ENCODE measurements at places on chromosomes 7 and 10.
A peak's percentile ranks its signal among the peaks of the same experiment; 100 is the strongest.

DNA sequence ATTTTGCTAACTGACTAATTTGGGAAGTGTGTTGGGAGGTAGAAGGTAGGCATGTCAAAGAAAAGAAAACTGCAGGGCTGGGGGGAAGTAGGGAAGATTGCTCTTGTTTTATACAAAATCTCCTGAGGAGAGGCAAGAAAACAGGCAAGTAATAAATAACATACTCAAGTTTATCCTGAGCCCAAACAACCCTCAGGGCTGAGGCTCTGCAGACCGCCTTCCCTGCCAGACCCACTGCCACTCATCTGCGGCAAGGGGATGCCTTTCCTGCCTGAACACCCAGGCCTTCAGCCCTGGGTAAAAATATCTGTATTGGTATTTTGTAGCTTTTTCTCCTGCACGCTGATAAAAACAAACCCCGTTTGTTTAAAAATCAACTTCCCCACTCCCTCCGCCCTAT is 399.8 kb upstream of the NFE2L3 start:
- DNase-seq, result no peak

GRCh38 chr7:22681312-22681711 is 45.7 kb upstream of the IL6 start:
- DNase-seq, result no peak

- no peak for DNase-seq
These were observed 61.0 kb upstream of the EFCAB10 start for GRCh38 chr7:105642264-105642663.

- no peak for DNase-seq
These were observed 12.0 kb downstream of the JCAD start for GRCh38 chr10:30047430-30047829.

DNA sequence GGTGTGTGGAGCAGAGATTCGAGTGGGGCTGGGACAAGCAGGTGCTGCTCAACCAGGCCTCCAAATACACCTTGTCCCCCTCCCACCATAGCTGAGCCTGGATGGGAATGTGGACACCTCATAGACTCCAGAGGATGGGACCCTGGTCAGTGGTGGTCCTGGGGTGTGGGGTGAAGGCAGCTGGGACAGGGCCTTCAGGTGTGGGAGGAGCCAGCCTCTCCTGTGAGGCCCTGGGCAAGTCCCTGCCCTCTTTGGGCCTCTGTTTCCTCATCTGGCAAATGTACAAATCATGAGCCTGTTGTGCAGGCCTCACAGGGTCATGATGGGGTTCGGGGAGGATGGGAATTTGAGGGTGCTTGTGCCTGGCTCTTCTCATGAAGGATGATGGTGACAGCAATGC is 362.9 kb upstream of the NUPR2 start:
- DNase-seq, result no peak

- no peak for DNase-seq
These were observed 389.4 kb upstream of the AUTS2 start for GRCh38 chr7:69208848-69209247.

DNA sequence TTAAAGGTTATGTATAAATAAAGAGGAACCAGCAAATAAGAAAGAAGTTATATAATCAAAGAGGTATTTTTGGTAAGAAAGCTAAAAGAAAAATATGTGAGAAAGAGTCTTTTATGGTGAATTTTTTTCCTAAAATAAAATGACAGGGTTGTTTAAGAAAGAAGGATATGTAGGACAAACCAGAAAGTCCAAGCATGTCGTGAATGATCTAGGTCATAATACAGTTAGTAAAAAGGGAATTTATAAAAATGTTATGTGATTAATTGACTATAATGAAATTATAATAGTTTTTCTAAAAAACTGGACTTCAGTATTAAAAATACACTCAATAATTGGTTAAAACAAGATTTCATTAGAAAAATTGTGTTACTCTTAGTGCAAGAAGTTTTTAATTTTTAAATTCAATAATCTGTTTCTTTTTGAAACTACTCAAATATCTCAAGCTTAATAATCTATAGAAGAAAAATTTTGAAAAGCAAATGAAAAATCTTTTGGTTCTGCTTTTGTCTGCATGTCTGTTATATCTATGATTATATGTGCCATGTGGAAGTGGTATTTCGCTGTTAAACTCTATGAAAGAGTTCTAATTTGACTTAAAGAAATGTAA is 23.3 kb downstream of the AVL9 start:
- DNase-seq, result peak; percentile 51

DNA sequence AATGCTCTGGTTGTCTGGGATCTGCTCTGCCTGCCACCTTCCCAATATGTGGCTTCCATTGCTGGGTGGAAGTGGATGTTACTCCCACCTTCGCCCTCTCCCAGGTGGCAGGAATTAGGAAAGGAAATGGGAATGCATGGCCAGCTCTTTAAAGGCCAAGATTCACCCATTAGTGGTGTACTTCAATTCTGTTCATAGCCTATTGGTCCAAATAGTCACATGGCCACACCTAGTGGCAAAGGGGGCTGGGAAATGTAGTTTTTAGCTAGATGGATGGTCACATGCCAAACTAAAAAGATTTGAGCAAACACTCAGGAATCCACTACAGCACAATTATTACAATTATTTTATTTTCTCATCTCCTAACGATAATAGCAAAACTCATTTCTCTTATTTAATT is 135.1 kb downstream of the NPY start:
- DNase-seq, result no peak

DNA sequence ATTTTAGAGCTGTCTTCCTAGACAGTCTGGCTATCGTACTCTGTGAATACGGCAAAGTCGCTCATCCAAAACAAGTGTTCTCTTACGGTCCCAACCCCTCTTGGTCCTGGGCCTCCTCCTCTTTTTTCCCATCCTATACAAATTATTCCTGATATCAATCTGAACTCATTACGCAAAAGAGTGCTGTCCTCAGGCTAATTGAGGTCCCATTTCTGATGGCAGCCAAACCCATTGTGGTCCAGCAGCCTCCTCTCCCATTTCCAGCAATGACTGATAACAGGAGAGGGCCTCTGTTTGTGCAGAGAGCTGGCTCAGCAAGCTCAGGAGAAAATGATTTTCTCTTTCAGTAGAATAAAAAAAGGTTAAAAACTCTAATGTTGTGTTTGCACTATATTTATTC is 203.4 kb upstream of the GHITM start:
- DNase-seq, result no peak

GRCh38 chr7:98054585-98054984 is 52.1 kb upstream of the LMTK2 start:
- DNase-seq, result no peak

GRCh38 chr7:24967696-24968095 is 12.3 kb downstream of the OSBPL3 start:
- DNase-seq, result no peak

GRCh38 chr7:88184848-88185304 is 35.0 kb downstream of the SRI start:
- DNase-seq, result no peak

GRCh38 chr7:87345962-87346371 is 503 bp downstream of the CROT start:
- no peak for DNase-seq

GRCh38 chr10:36114913-36115312 is 472.8 kb upstream of the FZD8 start:
- DNase-seq, result no peak

DNA sequence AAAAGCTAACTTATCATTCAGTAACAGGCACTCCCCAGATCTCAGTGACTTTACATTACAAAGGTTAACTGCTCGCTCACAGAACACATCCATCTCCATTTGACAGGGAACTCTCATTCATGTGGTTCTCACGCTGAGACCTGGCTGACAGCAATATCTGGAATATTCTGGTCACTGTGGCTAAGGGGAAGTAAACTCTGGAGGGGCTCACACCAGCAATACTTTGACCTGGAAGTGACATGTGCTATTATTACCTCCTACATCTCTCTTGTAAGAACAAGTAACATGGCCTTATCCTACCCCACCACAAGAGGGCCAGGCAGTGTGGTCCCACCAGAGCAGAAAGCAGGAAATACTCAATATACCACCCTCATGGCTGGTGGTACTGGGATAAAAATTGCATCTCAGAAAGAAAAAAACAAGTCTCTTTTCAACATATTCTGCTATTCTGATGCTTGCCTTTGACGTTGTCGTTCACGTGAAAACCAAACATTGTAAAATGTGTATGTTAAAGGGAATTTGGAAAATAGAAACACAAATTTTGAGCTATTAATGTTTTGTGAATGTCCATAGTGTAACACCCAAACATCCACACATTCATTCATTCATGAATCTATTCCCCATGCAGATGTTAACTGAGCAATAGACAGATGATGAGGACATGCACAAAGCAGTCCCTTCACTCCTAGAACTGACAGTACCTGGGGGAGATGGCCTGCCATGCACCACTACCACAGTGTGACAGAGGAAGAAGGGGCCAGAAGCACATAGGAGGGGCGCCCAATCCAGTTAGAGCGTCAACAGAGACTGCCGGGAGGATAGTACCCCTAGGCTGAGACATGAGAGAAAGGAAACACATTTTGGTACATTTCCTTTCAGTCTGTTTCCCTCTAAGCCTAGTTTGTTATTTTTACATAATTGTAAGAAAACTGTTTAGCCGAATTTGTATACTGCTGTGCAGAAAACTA is 166.0 kb upstream of the SP4 start:
- DNase-seq, result peak; percentile 31

GRCh38 chr7:10793995-10794775 is 179.5 kb upstream of the PHF14 start:
- DNase-seq, result no peak

DNA sequence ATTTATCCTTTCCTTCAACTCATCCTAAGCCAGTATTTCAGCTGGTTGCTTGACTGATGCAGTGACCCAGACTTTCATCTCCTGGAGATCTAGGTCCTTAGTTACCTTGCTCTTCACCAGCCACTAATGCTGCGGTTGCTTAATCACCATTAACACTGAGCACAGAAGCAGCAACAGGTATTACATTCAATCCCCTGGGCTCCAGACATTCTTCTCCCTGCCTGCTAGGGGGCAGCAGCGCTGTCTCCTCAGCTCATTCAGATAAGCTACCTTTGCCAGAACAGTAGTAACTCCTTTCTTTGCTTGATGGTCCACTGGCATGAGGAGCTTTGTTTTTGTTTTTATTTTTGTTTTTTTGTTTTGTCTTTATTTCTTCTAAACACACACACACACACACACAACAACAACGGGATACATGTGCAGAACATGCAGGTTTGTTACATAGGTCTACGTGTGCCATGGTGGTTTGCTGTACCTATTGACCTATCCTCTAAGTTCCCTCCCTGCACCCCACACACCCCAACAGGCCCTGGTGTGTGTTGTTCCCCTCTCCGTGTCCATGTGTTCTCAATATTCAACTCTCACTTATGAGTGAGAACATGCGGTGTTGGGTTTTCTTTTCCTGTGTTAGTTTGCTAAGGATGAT is 1043.2 kb upstream of the C7orf33 start:
- no peak for DNase-seq

DNA sequence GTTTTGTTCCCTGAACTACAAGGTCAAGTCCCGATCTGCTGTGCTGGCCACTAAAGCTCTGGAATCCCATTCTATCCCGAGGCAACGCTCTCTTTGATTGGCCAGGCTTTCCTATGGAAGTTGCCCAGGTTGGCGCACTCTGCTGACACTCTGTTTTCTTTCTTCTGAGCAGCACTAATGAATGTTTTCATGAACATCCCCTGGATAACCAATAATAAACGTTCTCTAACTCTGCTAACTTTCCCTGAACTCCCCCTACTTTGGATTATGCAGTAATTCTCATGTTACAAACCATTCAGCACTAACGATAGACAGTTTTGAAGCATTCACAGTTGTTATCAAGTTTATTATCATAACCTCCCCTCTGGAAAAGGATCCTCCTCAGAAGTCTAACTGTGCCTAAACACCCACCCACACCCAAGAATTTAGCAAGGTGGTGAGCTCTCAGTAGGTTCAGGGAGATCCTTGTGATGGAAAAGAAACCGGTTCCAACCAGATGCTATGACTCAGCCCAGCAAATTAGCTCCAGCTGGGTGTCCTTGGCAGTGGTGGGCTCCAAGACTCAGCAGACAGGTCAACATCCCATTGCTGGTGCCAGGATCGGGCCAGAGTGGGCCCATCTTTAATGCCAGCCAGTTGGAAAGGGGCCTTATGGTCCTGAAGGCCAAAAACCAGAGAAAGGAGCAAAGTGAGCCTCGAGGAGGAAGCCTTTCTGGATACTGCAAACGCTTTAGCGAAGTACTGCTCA is 68.4 kb downstream of the CREB3L2 start:
- DNase-seq, result no peak

- no peak for DNase-seq
These were observed 49.4 kb upstream of the CTBP2 start for GRCh38 chr10:125209591-125210355.

GRCh38 chr7:132133501-132133900 is 442.8 kb downstream of the PLXNA4 start:
- no peak for DNase-seq

DNA sequence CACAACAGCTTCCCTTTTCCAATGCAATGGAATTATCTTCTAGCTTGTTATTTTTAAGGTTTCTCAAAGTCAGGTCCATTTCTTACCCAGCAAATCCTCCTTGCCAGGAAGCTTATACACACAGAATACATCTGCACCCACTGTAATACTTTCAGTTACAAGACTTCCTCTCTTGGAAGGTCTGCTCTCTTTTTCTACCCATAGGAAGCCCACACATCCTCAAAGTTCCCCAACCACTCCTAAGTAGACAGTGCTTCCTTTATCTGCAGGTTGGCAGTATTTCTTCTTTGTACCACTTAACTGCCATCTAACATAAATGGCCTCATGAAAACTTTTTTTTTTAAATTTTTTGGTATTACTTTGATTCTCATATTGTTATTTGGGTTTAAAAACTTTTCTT is 155.6 kb downstream of the TAX1BP1 start:
- no peak for DNase-seq

DNA sequence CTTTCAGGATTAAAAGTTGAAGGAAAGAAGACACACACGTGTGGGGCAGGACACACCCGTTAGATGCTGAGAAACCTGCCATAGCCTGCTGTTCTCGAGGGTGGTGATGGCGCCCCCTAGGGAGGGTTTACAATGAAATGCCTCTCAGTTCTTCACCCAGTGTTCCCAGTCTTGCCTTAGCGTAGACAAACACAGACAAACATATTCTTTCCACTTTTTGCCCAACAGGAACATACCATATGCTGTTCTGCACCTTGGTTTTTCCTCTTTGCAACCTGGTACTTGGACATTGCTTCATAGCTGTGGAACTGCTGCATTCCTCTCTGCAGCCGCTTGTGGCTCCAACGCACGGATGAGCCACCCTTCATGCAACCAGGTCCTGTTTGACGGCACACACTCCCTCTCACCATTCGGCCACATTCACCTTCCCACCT is 23.3 kb upstream of the HSPA12A start:
- DNase-seq, result no peak

All from neuronal stem cell (in vitro differentiated cells).